Stimulated activated CD4-positive, alpha-beta T cell treated with anti-CD3 and anti-CD28 coated beads, Interleukin-2, amount 100 ng/mL, for 24 hours (primary cell): ENCODE measurements at places on chromosomes 13 and 19.

- no peak for DNase-seq
Observed at GRCh38 chr13:111941845-111942447, 125.0 kb upstream of the SOX1 start.

- DNase-seq, result peak; percentile 80
Observed at GRCh38 chr19:49506575-49507105, 5.8 kb upstream of the FCGRT start.

DNA sequence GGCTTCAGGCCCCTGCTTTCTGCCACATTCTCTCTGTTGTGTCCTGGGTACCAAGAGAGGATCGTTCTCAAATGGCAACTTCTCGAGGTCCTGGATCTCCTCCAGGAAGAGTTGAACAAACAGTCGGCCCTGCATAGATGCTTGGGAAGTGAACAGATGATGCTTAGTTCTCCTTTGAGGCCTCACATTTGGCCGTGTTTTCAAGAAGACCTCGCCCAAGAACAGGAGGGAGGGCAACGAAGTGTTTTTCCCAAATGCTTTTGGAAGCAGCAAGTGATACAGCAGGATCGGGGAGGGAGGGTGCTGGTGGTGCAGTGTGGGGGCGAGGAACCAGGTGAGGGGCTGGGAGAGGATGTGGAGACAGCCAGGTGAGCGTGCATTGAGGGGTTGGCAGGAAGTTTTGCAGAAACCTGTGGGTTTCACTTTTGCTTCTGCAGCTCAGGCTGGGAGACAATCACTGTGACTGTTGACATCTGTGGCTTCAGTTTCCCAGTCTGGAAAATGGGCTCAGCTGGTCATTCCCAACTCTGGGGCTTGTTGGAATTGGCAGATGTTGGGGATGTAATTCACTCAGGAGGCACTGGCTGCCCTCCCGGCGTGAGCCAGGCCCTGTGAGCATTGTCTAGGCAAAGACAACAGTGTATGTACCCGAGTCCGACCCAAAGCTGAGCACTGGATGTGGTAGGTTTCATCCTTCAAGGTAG is 21.6 kb downstream of the MAST3 start:
- DNase-seq, result peak; percentile 55

DNA sequence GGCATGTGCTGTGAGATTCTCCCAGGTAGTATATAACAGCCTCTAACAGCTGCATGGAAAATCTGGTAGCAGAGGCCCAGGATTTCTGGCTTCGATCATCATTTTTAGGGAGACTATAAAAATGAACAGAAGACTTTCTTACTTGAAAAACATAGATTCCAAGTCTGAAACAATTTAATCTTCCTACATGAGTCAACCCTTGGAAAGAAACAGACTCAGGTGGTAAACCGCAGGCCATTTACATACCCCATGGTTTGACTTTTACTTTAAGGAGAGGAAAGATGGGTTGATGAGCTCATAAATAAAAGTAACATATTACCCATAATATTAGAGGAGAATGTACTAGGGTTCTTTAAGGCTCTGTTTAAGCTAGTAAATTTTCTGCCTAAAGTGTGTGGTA is 121.6 kb downstream of the CYSLTR2 start:
- DNase-seq, result no peak

GRCh38 chr19:16561382-16561781 is 10.8 kb downstream of the SLC35E1 start:
- DNase-seq, result no peak

DNA sequence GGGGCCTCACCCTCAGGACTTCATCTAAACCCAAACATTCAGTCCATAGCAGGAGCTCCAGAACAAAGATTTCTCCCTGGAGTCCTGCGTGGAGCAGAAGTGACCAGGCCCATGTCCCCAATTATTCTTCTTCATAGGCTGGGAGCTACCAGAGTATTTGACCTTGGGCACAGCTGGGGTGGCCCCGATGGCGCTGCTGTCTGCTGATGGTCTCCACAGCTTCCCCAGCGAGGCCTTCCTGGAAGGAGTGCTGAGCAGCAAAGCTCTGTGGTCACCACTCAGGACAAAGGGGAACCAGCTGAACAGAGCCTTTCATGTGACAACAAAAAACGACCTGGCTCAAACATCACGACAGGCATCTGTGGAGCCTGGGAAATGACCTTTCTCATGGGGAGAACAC is 62.7 kb upstream of the ARGLU1 start:
- DNase-seq, result no peak

GRCh38 chr19:50836543-50837195 is 3.3 kb upstream of the KLK15 start:
- DNase-seq, result no peak

DNA sequence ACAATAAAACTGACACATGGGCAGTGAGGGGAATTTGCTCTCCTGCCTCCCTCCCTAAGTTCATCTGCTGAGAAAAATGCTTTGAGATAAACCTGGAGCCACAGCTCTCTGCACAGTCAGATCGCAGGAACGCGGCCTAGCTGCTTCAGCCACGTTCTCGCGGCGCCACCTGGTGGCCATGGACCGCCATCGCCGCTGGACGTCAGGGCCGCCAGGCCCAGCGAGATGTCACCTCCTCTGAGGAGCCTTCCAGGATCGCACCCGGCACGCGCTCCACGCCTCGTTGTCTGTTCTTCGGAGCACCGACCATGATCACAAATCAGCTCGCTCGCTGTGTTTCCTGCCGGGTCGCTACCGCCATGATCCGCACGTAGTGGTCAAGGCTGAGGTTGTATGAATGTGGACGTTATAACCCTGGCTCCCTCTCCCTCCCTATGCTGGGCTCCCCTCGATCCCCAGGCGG is 20.6 kb upstream of the USP29 start:
- peak; percentile 76 for DNase-seq

- no peak for DNase-seq
Observed at GRCh38 chr19:41445575-41445974, 2.6 kb downstream of the ERICH4 start.

- DNase-seq, result no peak
Observed at GRCh38 chr13:77377016-77377415, 50.1 kb upstream of the MYCBP2 start.

GRCh38 chr13:76792731-76793347 is 93.4 kb downstream of the KCTD12 start:
- no peak for DNase-seq

GRCh38 chr19:16386619-16387240 is 62.1 kb downstream of the KLF2 start:
- DNase-seq, result no peak

DNA sequence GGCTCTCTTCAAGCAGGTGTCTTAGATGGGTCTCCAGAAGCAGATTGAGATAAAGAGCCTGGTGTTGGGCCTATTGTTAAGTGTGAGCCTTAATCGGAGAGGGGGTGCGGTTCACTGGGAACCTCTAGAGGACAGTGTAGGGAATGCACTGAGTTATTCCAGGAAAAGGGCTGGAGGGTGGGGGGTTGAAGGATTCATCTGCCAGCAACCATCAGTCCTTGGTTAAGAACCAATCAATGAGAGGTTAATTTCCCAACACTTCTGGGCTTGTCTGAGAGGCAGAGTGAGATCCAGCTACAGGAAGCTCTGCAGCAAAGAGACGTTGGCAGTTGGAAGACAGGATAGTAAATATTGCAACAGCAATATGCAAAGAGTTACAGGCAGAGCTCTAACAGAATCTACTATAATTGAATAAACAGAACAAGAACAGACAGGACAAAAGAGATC is 28.7 kb downstream of the CYP4F2 start:
- peak; percentile 25 for DNase-seq

- no peak for DNase-seq
Observed at GRCh38 chr19:44847144-44848035, 1.3 kb downstream of the NECTIN2 start.

- no peak for DNase-seq
Observed at GRCh38 chr19:35332817-35333216, 3.8 kb downstream of the CD22 start.
